ENCODE measurements at places on chromosomes 1 and 21. TPM values are rescaled to one million over a fixed set of nuclear protein-coding genes. Genes with fewer than 3 reads are reported as not detected.

PGLYRP4 gene
- not detected for polyA plus RNA-seq

EDN2 gene
- polyA plus RNA-seq = 0.10 TPM

TENT5C gene
- 1.1 TPM for polyA plus RNA-seq

TSPAN2 gene
- 0.27 TPM for polyA plus RNA-seq

TUFT1 gene
- 1.7 TPM for polyA plus RNA-seq

FAM163A gene
- polyA plus RNA-seq = not detected

SLFNL1 gene
- 0.68 TPM for polyA plus RNA-seq

CFAP126 gene
- not detected for polyA plus RNA-seq

VASH2 gene
- polyA plus RNA-seq = 0.01 TPM

CELA2B gene
- polyA plus RNA-seq = not detected

TMEM52 gene
- polyA plus RNA-seq = 13.1 TPM

TIMM17A gene
- polyA plus RNA-seq = 72.1 TPM

KCNK2 gene
- not detected for polyA plus RNA-seq

C1QC gene
- polyA plus RNA-seq = 242 TPM

GRCh38 chr1:20695515-20695914, 22.3 kb downstream of the KIF17 start:
- no peak for DNase-seq

DNA sequence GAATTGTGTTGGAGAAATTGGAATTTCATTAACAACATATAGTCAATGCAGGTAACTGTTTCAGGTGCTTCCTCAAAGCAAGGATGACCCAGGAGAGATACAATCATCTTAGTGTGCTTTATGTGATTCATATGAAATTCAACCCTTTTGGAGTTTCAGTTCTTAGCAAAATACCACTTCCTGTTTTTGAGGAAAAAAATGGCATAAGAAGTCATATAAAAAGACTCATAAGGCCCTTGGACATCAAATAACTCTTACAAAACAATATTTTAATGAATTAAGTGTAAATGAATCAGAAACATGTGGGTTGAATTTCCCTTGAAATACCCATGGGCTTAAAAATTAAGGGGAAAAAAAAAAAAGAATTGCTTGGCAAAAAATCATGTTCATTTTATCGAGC, 926.6 kb downstream of the LTN1 start:
- no peak for DNase-seq

DNA sequence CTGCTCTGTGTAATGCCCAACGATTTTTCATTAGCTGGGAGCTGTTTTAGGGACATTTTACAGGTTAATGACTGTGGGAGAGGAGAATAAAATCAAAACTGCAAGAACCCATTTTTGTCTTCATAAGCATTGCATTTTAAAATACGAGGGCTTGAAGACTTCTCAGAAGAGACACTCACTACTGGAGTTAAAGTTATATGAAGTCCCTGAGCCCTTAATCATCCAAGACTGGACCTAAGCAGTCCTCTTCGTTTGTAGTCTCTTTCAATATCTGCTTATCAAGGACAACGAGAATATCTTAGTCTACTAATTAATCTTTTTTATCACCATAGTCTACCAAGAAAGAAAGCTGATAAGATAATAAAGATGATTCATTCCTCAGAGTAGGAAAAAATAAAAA, 176.9 kb upstream of the SGIP1 start:
- no peak for DNase-seq

- no peak for DNase-seq
Observed at GRCh38 chr1:162886705-162887104, 25.7 kb upstream of the CCDC190 start.

- DNase-seq = no peak
Observed at GRCh38 chr1:74791491-74791890, 58.5 kb downstream of the TYW3 start.

DNA sequence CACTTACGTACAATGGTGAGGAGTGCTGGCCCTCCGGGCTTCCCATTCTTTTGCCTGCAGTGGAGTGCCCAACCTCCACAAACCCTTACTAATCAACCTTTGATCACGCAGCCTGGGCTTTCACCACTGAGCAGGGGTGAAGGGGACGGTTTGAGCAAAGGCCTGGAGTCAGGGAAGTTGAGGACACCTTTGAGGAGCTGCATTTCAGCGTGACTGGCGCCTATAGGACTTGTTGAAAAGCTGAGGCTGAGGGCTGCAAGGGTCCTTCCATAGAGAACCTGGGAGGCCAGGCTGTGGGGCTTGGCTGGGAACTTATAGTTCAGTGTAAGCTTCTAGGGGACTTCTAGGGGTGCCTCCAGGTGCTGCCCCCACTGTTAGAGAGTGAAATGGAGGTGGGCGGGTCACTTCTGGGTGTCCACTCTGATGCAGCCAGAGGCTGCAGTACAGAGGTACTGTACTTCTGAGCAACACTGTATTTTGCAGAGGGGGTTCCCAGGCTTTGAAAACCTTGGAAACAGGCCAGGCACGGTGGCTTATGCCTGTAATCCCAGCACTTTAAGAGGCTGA, 9.8 kb downstream of the SYTL1 start:
- no peak for DNase-seq

DNA sequence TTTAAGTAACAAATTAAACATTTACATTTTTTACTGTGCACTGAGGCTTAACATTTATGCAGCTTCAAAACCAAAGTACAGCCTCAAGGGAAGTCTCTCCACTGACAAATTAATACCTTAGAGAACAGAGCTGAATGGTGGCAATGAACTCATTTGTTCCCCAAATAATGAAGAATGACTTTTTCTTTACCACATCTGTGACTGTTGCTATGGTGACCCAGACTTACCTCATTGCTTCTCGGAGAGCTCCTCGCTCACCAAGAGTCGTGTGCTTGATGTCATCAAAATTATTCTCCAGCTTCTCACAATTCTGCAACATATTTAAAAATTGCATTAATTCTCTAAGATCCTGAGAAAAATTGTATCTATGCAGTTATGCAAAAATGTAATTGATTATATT, 92.9 kb downstream of the DPYD start:
- DNase-seq = no peak

GRCh38 chr1:185442050-185442449, 125.0 kb upstream of the IVNS1ABP start:
- no peak for DNase-seq

DNA sequence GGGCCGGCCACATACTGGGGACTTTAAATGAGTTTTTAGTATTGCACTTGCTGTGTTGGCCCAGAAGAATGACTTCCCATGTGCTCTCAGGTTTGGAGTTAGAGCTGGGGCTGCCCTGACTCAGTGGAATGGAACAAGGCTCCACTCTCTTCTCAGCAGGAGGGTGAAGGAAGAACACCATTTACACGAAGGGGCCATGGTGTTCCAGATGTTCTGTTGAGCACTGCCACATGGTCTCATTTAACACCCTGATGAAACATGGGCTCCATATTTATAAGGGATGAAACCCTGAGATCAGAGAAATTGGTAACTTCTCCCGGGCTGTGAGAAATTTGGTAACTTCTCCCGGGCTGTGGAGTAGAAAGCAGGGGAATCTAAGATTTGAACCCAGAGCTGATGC, 5.8 kb downstream of the PYCR2 start:
- DNase-seq = no peak

DNA sequence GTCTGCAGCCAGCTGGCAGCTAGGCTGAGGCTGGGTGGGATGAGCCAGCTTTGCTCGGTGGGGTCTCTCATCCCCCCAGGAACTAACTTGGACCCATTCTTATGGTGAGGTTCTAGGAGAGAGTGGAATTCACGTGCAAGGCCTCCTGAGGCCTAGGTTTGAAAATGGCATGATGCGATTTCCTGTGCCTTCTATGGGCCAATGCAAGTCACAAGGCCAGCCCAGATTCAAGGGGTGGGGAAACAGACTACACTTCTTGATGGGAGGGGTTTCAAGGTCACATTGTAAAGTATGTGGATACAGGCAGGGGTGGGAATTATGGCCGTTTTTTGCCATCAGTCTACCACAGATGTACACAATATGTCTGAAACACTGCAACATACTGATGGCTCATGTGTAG, 48.3 kb downstream of the HTR6 start:
- no peak for DNase-seq

GRCh38 chr1:111212634-111213335, 12.3 kb upstream of the DENND2D start:
- no peak for DNase-seq

DNA sequence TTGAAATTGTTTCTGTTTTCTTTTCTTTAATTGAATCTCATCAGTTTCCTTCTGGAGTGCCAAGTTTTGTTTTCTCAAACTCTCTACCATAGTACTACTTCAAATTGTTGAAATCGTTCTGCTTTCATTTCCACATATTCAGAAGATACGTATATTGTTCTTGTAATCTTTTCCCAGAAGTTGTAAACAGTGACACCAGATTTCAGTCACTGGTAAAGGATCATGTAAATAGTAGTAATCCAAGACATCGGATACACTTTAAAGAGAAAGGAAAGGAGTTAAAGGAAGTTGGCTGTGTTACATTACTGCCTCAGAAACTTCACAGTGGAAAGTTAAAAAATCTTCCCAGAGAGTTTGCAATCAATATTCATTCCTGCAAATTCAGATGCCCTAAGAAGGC, 67.5 kb downstream of the RGL1 start:
- DNase-seq = no peak

DNA sequence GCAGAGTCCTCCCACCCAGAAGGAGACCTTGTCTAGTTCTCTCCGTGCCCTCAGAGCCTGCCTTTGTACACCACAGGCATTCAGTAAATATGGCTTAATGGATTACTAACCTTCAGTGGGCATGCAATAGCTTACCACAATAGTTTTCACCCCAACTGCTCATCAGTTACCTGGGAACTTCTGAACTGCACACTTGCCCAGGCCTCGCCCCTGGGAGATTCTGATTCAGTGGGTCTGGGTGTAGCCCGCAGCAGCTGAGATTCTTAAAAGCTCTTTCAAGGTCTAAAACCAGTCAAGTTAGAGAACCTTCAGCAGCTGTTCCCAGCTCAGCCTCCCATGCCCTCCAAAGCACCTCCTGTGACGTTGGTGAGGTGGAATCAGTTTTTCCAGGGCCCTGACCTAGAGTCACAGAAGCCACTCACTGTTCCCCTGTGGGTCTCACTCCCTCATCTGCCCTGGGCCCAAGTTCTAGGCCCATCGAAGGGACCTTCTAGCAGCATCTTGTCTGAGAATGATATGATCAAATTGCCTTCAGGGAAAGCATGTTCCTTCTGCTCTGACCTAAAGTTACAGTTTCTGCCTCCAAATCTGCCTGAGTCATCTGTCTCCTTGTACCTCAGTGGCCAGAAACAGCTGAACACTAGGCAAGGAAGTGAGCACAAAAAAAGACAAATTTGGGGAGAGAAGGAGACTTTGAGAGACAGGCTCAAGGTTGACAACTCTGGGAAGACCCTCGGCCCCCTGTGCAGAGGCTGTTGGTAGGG, 10.8 kb downstream of the ASAP3 start:
- no peak for DNase-seq

- DNase-seq = no peak
Observed at GRCh38 chr1:112537456-112537855, 28.7 kb downstream of the WNT2B start.

- no peak for DNase-seq
Observed at GRCh38 chr1:242641461-242641860, 117.0 kb upstream of the PLD5 start.

GRCh38 chr1:66335859-66336640, 197.9 kb upstream of the SGIP1 start:
- DNase-seq = no peak

GRCh38 chr1:11730429-11730891, 5.5 kb upstream of the AGTRAP start:
- no peak for DNase-seq

- DNase-seq = no peak
Observed at GRCh38 chr1:27666791-27667254, 5.2 kb downstream of the IFI6 start.

Measured in liver (tissue), 10 donors.